A549 (cell line): ENCODE measurements at places on chromosomes 11 and 22.

- DNase-seq: no peak
These were observed 129.5 kb downstream of the FAM76B start for GRCh38 chr11:95660038-95660437.

DNA sequence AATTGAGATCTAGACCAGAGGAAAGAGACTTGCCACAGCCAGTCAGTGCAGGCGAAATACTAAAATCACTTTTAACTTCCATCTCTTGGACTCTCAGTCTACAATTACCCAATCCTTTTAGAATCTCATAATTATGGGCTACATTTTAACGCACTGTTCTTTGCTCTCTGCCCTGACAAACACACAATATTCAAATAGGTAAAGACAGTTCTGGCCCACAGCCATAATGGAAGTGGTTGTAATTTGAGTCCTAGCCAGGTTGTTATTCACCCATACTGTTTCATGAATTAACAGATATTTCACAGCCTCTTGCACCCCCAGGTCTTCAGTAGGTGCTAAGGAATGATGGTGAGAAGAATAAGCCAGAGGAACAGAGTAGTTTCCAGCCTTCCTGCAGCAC is 830 bp downstream of the C11orf97 start:
- DNase-seq: no peak

GRCh38 chr22:25759825-25760231 is 17.8 kb downstream of the MYO18B start:
- DNase-seq: peak; percentile 39

DNA sequence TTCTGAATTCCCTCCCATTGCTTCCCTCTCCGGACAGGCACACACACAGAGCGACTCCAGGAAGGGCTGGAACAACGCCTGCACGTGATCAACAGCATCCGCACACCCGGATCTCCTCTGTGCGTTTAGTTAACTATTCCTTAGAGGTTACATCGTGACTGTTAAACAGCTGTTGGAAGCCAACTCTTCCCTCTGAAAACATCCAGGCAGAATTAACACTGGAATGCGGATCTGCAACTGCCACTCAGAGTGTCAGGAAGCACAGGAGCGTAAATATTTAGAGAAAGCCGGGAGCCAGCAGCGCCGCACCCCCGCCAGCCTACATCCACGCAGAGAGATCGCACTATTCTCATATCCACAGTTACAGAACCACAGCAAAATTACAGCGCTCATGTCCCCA is 46.2 kb downstream of the SHANK2 start:
- no peak for DNase-seq

DNA sequence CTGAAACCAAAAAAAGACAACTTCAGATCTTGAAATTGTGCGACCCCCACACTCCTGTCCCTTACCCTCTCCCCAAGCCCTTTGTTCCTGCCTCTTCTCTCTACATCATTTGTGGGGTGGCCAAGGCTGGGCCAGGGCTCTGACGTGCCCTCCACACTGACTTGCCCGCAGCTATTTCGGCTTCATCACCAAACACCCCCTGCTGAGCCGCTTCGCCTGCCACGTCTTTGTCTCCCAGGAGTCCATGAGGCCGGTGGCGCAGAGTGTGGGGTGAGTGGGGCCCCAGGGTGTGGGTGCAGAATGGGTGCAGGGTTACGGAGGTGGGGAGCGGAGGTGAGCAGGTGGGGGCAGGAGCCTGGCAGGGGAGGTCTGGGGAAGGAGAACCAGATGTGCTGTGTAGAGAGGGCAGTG is 9.5 kb downstream of the MAPK8IP2 start:
- no peak for DNase-seq

GRCh38 chr22:41021613-41022454 is 70.6 kb upstream of the EP300 start:
- DNase-seq: peak; percentile 64

- no peak for DNase-seq
These were observed 72.8 kb upstream of the KCNQ1OT1 start for GRCh38 chr11:2772544-2773031.

DNA sequence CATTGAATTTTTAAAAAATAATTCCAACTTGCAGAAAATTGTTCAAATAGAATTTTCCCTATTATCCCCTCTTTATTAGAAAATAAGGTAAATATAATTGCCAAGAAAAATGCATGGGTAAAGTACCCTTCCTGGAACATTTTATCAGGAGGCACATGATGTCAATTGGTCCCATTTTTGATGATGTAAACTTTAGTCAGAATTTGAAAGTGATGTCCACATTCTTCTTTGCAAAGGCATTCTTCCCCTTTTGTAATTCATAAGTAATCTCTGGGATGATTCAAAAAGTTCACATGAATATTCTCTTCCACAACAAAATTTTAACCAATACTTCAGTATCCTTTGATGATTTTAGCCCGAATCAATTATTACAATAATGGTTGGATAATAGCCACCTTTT is 86.9 kb upstream of the ANO3 start:
- no peak for DNase-seq

DNA sequence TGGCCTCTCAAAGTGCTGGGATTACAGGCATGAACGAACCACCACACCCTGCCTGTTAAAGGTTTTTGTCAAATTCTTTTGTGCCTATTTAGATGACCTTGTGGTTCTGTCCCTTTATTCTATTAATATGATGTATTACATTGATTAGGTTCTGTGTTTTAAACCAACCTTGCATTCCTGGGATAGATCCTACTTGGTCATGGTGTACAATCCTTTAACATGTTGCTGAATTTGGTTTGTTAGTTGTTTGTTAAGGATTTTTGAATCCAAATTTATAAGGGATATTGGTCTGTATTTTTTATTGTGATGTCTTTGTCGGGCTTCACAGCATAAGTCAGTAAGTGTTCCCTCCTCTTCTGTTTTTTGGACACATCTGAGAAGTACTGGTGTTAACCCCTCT is 29.0 kb upstream of the CLDN5 start:
- no peak for DNase-seq

GRCh38 chr11:14555818-14556217 is 35.6 kb upstream of the PSMA1 start:
- no peak for DNase-seq
